ENCODE measurements at places on chromosomes 1 and 21. TPM values are rescaled to one million over a fixed set of nuclear protein-coding genes. Genes with fewer than 3 reads are reported as not detected.

PROK1 gene
- total RNA-seq, result not detected

TMEM200B gene
- total RNA-seq, result 0.03 TPM

THEM5 gene
- not detected for total RNA-seq

CYP4Z1 gene
- total RNA-seq, result not detected

SYF2 gene
- total RNA-seq, result 85.0 TPM

DNA sequence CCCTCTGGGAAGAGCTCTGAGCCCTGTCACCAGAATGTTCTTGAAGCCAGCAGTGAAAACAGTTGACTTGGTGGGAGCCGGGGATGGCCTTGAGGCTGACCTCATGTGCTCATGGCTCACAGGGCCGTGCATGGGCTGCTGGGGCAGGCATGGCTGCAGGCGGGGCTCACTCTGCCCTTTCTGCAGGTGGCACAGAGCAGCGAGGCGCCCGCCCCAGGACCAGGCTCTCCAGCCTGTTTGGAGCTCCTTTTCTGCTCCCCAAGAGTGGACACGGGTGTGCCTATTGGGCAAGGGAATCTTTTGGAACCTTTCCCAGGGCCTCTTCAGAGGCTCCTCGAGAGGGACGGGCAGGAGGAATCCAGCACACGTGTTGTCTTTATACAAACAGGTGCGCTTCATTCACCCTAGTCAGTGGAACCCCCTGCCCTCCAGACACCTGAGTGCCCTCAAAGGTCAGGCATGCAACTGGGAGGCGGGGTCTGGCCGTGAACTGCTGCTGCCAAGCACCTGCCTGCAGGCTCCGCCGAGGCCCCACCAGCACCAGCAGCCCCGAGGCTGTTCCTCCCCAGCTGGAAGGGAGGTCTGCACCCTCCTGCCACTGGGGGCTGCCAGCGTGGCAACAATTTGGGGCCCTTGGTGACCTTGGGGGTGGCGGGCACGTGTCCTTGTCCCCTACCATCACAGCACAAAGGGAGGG lies 2.6 kb upstream of the TTC34 start:
- DNase-seq, result no peak
